T47D (cell line): ENCODE measurements at places on chromosomes 12 and 14.

- no peak for DNase-seq
These were observed 1.5 kb downstream of the PTMS start for GRCh38 chr12:6767353-6768319.

- no peak for DNase-seq
These were observed 903 bp upstream of the PPP4R3A start for GRCh38 chr14:91511043-91511383.

DNA sequence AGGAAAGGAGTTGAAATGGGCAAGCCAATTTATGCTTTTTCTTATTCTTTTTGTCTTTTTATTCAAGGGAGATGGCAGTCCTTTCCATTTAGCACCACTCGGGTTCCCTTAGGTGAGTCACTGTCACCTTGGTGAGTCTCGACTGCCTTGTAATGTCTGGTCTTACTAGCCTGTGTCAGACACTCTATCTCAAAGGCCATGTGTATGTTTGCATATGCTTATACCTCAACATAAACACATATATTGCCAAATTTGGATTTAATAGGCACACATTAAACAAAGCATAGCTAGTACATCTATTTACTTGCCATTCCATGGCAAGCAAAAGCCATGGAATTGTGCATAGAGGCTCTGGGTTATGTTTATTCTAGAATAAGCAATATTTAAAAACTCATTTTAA is 624.9 kb upstream of the FOXG1 start:
- DNase-seq, result peak; percentile 18

GRCh38 chr14:70698288-70698687 is 56.6 kb downstream of the TTC9 start:
- DNase-seq, result peak; percentile 42

DNA sequence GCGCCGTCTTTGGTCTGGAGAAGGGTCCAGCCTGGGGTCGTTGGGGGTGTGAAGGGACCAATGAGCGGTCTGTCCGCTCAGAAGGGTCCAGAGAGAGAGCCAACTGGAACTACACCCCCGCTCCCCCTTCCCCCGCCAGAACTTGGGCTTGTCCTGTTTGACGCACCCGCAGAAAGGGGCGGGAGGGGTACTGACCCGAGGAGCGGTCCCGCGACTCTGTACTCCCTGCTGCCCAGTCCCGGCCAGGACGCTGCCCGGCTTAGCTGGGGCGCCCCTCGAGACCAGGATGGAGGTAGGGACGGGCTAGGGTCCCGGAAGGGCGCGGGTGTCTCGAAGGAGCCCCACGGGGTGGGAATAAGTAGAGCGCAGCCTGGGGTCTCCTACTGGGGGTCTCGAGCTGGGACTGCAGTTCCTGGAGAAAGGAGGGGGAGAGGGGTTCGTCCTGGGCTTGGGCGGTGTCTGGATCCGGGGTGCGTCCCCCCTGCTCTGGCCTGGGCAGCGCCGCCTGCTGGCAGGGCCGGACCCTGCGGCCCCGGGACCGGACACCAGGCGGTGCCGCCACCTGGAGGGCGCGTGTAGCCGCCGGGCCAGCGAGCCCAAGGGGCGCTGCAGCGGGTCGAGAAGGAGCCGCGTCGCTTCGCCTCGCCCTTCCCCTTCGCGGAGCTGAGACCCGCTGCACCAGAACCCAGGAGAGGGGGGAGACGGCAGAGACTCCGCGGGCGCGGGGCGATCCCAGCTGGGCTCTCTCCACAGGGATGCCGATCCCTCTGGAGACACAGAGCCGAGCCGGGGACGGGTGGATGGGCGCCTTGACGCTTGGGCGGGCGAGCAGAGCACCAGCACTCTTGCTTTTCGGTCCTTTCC is 3.8 kb upstream of the CACNB3 start:
- peak; percentile 85 for DNase-seq

DNA sequence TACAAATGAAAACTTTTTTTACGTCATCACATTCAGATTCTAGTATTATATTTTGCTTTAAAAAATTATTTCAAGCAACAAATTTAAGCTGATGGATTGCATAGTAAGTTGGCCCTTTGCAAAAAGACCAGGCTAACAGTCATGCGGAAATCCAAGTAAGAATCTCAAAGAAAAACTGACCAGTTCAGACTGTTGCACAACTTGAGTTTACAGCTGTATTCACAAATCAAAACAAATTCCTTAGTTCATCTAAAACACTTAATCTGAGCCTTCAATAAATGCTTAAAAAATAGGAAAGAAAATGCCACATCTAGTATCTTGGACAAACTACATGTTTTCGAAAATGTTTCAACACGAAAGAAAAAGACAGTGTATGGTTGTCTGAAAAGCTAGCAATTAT is 847 bp downstream of the CCDC59 start:
- DNase-seq, result no peak

- no peak for DNase-seq
These were observed 68.3 kb downstream of the RERG start for GRCh38 chr12:15152868-15153267.
